ENCODE measurements at places on chromosomes 16 and 17. TPM values are rescaled to one million over a fixed set of nuclear protein-coding genes. Genes with fewer than 3 reads are reported as not detected.

OR1F1 gene
- 0.64 TPM for polyA plus RNA-seq

C17orf78 gene
- not detected for polyA plus RNA-seq

CDRT15L2 gene
- polyA plus RNA-seq = not detected

CTRB1 gene
- not detected for polyA plus RNA-seq

CA7 gene
- not detected for polyA plus RNA-seq

USP43 gene
- 0.23 TPM for polyA plus RNA-seq

Measured in BJ (cell line).